NCI-H510A treated with DMSO at 0.1 percent for 48 hours (cell line): ENCODE measurements at places on chromosomes 12 and 14.
A peak's percentile ranks its signal among the peaks of the same experiment; 100 is the strongest.

GRCh38 chr14:93086441-93087055 lies 29.2 kb downstream of the ITPK1 start:
- no peak for DNase-seq

- DNase-seq: no peak
Observed at GRCh38 chr12:55470088-55470829, at the start of gene OR6C70. OR6C70 (minus strand) TSS chr12:55470138; CDS start chr12:55470138, 0 bp downstream.

GRCh38 chr12:25382311-25383106 lies 131.8 kb upstream of the KRAS start:
- DNase-seq: no peak

DNA sequence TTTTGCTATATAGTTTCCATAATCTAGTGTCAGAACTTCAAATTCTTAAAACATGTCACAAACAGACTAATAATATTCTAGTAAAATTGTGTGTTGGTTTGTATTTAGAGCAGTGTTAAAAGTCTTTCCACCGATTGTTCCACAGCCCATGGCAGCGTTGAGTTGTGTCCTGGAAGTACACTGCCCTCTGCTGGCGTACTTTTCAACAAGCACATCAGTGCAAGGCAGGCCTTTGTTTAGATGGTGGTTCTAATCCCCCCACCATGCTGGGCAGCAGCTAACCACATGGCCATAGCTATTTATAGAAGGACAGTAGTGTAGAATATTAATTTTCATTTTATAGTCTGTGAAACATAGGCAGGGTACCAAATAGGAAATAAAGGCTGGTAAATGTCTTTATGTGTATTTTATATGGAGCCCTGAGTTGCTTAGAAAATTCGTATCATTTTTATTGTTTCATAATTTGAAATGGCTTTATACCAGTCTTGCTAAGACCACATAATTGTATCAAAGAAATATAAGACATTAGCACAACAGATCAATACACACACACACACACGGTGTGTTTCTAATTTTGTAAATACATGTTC lies 235.4 kb downstream of the SEC23A start:
- peak; percentile 80 for DNase-seq

- no peak for DNase-seq
Observed at GRCh38 chr12:23722655-23723054, 226.8 kb downstream of the SOX5 start.

- peak; percentile 51 for DNase-seq
Observed at GRCh38 chr14:61321385-61322010, at the start of gene PRKCH. PRKCH (plus strand) TSS chr14:61321579; CDS start chr14:61322102, 523 bp downstream.

DNA sequence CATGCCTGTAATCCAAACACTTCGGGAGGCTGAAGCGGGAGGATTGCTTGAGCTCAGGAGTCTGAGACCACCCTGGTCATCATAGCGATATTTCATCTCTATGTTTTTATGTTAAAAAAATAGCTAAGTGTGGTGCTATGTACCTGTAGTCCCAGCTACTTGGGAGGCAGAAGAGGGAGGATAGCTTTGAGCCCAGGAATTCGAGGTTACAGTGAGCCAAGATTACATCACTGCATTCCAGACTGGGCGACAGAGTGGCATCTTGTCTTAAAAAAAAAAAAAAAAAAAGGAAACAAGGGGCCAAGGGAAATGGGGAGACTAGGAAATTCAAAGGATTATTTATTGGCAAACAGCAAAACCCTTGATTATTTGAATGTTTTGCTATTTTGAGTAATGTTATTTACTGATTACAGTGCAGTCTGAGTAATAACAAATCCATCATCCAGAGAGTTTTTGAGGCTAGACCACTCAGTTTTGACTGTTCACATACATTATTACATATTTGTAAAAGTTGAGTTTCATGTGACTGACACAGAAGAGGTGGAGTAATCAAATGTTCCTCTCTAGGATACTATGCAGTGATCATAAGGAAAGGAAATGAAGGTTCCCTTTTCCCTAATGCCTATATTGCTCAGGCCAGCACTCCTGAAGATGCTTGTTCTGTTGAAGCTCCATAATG lies 40.8 kb downstream of the PRKCH start:
- DNase-seq: no peak
